NCI-H69 (cell line): ENCODE measurements at places on chromosomes 16 and 17.

GRCh38 chr17:50257676-50258224 lies 16.5 kb upstream of the TMEM92 start:
- DNase-seq = no peak

- no peak for DNase-seq
Observed at GRCh38 chr17:40019140-40019991, 4.1 kb downstream of the CSF3 start.

DNA sequence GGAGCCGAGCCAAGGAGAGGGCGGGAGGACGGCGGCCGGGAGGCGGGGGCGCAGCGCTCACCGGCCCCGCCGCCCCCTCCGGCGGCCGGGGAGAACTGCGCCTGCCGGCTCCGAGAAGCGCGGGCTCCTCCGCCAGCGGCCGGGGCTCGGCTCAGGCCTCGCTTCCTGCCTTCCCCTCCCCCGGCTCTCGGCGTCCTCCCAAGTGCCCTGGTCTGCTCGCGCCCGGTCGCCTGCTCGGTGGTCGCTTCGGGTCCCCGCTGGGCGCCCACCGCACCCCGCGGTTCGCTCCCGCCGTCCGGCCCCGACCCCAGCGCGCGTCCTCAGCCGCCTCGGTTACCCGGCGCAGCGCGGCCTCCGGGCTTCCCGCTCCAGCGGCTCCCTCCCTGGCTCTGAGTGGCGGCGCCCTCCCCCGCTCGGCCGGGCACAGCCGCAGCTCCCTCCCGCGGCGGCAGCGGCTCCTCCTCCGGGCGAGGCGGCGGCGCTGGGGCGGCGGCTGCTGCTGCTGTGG lies 313 bp downstream of the UBTF start:
- DNase-seq = peak; percentile 90

DNA sequence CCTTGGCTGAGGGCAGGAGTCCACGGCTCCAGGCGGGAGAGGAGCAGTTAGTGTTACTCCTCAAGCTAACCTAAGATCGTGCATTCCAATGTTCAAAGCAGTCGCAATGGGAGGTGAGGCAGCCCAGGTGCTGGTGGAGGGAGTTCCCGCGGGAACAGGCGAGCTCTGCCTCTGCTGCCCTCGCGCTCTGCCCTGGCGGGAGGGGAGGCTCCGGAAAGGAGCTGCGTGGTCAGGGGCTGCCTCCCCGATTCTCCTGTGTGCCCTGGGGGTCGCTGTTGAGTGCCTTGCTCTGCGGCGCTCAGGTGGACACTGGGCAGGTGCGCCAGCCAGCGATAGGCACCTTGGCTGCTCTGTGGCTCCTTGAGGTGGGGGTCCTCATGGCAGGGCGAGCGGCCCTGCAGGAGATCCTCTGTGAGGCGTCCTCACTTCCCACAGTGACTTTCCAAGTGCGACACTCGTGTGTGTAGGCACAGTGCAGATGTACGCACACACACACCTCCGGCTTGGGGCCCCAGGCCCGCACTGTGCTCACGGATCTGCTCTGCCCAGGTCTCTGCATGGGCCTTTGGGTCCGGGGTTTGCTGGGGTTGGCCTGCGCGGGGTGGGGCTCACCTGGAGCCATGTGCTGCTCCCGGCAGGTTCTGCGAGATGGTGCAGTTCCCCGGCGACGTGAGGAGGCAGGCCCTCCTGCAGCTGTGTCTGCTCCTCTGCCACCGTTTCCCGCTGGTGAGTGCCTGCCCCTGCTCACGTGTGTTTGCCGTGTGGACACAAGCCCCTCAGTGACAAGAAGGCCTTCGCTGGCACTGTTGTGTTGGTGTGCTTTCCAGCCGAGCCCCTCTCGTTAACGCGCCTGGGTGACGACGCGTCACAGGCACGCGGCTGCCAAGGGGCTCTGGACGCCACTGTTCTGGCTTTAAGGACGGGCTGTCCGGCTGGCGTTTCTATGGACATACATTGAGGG lies 97.9 kb upstream of the ZNF750 start:
- no peak for DNase-seq

DNA sequence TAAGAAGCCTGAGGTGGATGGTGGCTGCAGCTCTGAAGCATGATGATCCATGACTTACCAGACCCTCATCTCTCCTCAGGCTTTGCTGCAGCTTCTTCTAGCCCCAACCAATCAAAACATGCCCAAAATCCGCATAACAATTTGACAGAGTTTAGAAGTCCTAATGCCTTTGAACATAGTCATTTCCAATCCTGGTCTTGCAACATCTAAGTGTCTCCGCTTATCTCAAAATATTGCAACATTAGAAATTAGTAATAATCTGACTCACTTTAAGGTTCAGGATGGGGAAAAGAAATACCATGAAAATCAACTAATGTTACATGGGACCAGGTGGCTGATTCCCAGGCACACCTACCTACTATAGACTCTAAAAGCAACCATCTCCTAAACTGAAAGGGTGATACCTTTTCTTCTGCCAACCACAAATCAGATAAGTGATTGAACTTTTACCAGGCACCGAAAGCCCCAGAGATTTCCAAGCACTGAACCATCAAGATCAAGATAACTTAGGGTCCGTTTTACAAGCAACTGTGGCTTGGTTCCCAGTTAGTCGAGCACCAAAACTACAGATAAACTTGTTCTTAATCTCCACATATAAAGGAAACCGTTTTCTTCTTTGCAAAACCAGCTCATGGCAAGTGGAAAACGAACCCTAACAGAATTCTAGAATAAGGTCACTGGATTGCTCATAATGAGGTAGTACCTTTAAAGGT lies 14.0 kb downstream of the ERN1 start:
- no peak for DNase-seq
